Left kidney (tissue), 8 donors: ENCODE measurements at places on chromosomes 11 and 22. TPM values are rescaled to one million over a fixed set of nuclear protein-coding genes. Genes with fewer than 3 reads are reported as not detected.

DNA sequence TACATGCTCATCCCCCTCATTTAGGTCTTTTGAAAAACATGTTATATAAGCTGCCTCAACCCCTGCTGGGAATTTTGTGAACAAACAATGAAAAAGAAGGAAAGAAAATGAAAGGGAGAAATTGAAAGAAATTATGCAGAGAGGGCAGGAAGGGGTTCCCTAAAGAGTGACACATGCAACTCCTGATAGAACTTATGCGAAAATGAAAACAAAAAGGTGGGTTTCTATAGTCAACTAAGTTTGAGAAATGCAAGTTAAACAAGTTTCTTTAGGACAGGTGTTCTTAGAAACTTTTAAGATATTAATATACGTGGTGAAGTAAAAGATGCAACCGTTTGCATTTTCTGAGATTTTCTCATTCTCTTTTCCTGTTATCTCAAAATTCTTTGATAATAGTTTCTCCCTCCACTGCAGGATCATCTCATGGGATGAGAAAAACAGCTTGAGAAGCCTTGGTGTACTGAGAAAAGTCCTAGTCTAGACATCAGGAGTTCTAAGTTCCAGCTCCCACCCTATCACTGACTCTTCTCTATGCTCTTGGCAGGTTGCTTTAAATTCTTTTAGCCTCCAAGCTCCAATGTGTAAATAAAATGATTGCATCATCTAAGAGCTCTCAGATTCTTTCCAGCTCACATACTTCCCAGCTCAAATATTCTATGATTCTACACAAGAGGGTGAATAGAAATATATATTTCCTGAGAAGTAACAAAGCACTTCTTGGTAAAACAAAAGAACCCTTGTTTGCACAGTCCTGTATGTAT is 109.2 kb downstream of the FAM76B start:
- no peak for DNase-seq

C1QTNF5 gene
- 15.7 TPM for polyA plus RNA-seq

- DNase-seq: no peak
Measured at GRCh38 chr11:111089759-111090158, 155.8 kb upstream of the POU2AF2 start.

GRCh38 chr11:2844116-2844842 is 41.3 kb downstream of the CDKN1C start:
- DNase-seq: no peak

DNA sequence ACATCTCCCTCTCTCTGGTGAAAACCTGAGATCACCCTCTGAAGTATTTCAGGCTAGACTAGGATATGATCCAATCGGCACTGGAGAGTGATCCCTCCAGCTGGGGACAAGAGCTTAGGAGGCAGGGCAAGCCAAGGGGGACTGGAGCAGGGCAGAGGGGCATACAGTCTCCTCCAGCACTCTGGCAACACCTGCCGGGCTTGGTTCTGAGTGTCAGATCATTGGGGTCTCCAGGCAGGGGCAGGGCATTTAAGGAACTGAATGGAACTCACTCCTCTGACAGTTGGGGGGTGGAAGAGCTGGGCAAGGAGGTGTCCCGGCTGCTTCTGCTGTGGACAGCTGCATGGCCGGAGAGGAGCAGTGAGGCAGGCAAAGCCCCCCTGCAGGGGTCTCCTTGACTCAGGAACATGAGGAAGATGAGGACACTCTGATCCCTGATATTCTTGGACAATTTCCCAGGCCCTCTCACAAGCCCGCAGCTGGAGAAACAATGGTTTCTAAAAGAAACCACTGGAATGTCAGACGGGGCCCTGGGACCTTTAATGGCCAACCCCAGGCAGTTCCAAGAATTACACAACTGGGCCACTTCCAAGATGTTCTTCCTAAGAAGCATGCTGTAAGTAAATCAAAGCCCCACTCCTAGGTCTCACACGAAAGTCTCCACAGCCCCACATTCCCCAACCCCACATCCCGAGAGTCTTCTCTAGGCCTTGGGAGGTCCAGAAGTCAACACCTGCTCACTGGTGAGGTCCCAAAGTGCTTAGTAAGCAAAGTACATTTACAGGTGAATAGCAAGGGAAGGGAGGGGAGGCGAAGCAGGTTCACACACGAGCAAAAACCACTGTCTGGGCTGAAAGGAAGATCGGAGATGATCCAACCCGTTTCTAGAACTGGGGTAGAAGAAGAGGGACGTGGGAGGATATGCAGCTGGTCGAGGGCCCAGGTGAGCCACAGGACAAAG is 1.2 kb upstream of the CCDC86 start:
- no peak for DNase-seq

DNA sequence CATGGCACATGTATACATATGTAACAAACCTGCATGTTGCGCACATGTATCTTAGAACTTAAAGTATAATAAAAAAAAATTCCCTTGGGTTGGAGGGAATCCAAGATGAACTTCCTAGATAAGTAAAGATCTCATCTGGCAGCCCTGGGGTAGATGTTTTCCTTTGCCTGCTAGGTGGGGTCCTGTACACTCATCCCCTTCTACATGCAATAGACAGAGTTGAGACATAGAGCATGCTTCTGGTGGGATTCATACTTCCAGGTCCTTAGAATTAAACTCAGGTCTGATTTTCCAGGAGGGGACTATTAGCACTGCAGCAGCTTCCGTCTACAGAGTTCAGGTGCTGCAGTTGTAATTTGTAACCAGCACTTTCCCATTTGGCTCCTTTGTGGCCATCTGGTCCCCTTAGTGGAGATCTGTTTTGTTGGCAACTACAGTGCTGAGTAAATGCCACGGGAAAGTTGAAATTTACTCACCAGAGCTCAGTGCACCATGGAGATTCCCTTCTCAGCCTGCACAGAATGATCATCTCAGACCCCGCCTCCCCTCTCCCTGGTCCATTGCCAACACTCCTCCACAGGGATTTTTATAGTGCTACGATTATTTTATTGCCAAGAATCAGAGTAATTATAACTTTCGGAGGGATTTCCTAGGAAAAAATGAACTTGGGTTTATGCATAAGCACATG is 220.1 kb upstream of the E2F8 start:
- DNase-seq: peak; percentile 20

DNA sequence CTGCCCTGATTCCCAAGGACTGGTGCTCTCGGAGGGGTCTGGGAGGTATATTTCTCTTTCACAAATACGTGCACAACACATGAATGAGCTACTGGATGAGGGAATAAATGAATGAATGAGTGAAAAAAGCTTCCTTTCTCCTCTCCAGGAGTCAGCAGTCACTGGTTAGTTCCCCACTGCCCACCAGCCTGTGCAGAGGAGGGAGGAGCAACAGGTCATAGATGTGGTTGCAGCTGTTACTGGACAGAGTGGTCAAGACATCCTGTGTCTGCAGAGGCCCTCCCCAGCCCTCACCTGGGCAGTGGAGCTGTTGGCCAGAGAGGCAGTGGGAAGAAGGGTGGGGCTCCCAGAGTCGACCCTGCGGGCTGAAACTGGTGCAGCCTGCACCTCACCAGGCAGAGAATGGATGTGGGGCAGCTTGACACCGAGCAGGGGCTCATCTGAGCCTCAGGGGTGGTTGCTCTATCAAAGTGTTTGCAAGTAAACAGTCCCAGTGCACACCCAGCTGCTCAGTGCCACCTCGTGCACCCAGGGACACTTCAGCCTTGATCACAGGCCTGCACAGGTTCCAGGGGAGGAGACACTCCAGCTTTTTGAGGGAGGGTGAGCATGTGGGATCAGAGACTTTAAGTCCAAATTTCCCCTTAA is 1.4 kb upstream of the VPREB1 start:
- no peak for DNase-seq

DNA sequence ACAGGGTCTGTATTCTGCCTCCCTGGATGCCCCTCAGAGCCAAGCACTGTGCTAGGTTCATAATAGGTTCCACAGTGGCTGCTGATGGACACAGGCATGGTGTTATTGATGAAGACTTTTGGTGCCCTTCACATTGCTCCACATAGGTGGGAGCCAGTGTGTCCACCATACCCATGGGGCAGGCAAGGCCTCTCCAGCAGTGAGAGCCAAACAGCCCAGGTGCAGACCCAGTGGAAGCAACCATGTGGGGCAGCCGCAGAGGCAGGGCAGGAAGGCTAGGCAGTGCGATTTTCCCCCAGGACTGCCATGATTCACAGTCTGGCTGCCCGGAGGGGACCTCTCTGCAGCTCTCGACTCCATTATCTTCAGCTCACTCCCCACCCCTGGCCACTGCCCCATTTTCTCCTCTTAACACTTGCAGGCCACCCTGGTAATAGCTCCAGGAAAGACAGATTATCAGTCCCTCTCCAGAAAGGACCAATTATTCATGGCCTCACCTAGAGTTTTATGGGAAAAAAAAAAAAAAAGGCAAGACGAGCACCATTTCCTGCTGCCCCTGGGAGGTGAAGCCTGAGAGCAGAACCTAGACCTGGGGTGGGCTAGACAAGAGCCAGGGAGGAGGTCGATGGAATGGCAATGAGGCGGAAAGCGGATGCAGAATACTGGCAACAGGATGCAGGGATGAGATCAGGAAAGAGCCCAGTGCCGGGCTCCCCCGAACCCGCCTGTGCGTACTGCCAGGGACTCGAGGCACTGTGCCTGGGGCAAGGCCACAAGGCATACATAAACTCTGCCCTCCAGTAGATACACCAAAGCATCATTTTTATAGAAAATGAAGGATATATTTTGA is 343.0 kb upstream of the NCAM1 start:
- DNase-seq: no peak
